ENCODE measurements at places on chromosomes 13 and 19. TPM values are rescaled to one million over a fixed set of nuclear protein-coding genes. Genes with fewer than 3 reads are reported as not detected.

DNA sequence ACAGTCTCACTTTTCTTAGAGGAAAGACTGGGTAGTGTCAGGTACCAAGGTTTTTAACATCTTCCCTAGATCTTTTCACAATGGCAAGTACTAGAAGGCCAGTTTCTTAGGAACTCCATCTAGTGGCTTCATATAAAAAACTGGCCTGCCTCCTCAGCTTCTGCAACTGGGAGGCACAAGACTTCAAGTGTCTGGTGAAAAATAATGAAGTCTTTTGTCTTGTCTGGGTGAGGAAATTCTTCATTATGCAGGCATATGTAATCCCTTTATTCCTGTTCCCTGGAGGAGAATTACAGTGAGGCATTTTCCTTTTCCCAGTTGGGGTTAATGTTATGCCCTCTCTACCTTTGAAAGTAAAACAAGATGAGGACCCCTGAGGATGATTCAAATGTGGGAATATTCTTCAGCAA, 300.5 kb downstream of the NALCN start:
- DNase-seq: no peak

Gene CLDND2
- not detected for total RNA-seq

DNA sequence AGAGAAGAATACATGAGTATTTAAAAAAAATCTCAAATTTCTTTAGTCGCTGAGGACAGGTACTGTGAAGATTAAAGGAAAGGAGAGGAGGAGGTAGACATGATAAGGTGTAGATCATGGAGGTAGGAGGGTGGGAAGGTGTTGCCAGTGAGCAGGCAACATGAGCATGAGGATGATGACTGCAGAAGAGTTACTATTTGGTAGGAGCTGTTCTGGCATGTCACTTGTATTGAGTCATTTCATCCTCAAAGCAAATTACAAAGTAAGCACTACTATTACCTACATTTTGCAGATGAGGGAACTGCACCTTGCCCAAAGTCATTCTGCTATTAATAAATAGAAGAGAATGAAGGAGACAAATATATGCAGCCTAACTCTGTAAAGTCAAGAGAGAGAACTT, 435.8 kb upstream of the KLF12 start:
- DNase-seq: no peak

DNA sequence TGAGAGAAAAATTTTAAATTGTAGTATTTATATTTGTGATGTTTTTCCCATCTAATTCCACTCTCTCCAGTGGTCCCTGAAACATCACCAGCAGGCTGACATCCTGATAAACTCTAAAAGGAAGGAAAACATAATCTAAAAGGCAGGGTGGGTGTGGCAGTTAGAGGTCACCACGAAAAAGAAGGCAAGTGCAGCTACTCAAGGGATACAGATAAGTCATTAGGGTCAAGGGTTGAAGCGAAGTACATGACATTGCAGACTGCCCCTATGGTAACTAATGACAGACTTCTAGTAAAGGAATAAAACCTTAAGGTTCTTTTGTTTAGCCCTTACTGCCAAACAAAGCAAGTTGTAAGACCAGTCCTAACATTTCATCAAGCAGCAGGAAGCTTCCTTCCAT, 6.0 kb upstream of the NEK3 start:
- DNase-seq: no peak

DNA sequence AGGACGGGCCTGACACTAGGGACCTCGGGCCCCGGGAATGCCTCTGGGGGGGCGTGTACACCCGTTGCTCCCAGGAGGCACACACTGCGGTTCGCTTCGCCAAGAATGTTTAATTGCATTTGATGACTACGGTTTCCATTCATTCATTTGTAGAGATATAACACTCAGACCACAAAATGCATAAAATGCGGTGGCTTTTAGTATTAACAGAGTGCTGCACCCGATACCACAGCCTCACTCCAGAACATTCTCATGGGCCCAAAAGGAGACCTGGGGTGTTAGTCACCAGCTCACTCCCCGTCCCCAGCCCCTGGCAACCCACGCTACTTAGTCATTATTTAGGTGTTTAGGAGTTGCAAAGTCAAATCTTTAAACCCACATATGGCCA, 21.8 kb downstream of the HCN2 start:
- DNase-seq: no peak

GRCh38 chr13:110652764-110653163, 37.4 kb downstream of the NAXD start:
- no peak for DNase-seq

DNA sequence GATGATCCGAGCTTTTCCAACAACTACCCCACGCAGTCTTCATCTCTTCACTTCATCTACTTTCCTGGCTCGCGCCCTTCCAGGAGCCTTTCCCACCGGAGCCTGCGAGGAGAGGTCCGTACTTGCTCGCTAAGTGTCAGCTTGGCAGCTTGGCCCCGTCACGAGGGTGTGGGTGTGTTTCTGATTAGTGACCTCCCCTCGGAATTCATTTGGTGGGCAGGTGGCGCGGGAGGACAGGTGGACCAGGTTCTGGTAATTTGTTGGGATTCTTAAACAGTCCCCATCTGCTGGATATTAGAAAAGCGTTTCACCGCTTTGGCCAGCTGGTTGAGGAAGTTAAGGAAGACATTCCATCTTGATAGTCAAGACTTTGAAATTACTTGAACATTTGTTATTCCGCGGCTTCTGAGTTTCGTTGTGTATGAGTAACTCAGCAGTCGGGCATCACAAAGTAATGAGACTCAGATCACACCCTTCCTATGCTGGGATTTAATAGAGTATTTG, 515 bp downstream of the UFM1 start:
- peak; percentile 43 for DNase-seq

- DNase-seq: peak; percentile 78
These were observed 1.3 kb downstream of the HCST start for GRCh38 chr19:35903550-35904179.

Gene STOML3
- total RNA-seq: not detected

Gene ARRDC5
- total RNA-seq: not detected

Gene ZNF577
- total RNA-seq: 21.0 TPM

GRCh38 chr13:78586706-78587105, 16.6 kb downstream of the POU4F1 start:
- DNase-seq: no peak

- no peak for DNase-seq
These were observed 537.6 kb downstream of the EFNB2 start for GRCh38 chr13:105997581-105998550.

GRCh38 chr19:12946092-12946721, 545 bp downstream of the RAD23A start:
- peak; percentile 75 for DNase-seq

- no peak for DNase-seq
These were observed 324.0 kb downstream of the SHISA2 start for GRCh38 chr13:25727810-25728209.

GRCh38 chr19:32599736-32600157, 18.8 kb downstream of the PDCD5 start:
- no peak for DNase-seq

- DNase-seq: no peak
These were observed 707.1 kb upstream of the SPRY2 start for GRCh38 chr13:81048026-81048461.

DNA sequence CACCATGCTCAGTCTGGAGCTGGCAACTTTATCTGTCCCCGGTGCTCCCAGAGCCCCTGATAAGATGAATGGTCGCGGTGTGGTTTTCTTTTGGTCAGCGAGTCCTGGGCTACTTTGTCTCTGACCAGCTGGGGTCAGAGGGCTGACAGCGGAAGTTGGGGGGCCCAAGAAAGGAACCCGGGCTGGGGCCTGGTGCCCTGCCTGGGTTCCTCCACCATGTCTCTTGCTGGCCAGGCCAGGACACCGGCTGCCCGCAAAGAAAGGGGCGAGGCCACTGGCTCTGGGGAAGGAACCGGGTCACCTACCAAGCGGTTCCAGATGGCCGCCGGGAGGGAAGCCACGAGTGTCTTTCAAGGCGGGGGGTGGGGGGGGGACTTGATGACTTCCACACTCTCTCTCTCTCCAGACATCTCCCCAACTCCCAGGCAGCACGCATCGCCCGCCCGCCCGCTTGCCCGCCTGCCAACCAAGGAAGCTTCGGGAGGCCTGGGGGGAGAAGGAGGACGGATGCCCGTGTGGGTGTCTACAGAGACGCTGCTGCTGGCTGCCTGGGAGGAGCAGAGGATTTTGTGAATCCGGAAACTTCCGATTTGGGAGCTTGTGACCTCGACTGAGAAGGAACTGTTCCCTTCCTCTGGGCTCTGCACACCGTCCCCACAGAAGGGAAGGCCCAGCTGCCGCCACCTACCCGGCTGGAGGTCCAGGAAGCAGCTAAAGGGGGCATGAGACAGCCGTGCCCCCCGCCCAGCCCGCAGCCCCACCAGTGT, 1.1 kb downstream of the PIP5K1C start:
- DNase-seq: no peak

- peak; percentile 86 for DNase-seq
These were observed 797 bp upstream of the HSD17B14 start for GRCh38 chr19:48837051-48837524.

Gene CEACAM16
- not detected for total RNA-seq

- no peak for DNase-seq
These were observed 287.5 kb upstream of the HTR2A start for GRCh38 chr13:47184321-47184720.

GRCh38 chr19:19606021-19606420, 12.5 kb downstream of the PBX4 start:
- no peak for DNase-seq

DNA sequence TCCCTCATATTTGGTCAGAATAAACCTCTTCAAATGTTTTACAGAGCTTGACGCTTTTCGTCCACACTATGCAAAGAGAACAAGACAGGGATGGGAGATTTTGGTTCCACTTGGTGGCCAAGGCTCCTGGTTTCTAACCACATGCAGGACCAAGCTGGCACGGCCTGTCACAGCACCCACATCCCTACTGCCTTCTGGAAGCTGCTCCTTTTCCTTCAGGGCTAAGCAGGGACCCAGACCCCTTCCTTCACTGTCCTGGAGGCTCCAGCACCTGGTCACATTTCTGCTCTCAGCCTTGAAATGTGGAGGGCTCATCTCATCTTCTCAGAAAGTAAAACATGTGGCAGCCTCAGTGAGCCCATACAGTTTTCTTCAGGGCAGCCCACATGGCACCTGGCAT, 50.4 kb upstream of the ARHGEF7 start:
- DNase-seq: no peak

- DNase-seq: no peak
These were observed 147.0 kb upstream of the RNF113B start for GRCh38 chr13:98324105-98324504.

- no peak for DNase-seq
These were observed 30.8 kb downstream of the KLF2 start for GRCh38 chr19:16355293-16356043.

Gene HPN
- 18.0 TPM for total RNA-seq

- DNase-seq: peak; percentile 91
These were observed 20.0 kb downstream of the PNMA8A start for GRCh38 chr19:46451352-46451751.

- no peak for DNase-seq
These were observed 65.0 kb downstream of the MTUS2 start for GRCh38 chr13:28885181-28885580.

Gene PSG11
- total RNA-seq: not detected
